ENCODE measurements at places on chromosomes 3 and 15. TPM values are rescaled to one million over a fixed set of nuclear protein-coding genes. Genes with fewer than 3 reads are reported as not detected.

DNA sequence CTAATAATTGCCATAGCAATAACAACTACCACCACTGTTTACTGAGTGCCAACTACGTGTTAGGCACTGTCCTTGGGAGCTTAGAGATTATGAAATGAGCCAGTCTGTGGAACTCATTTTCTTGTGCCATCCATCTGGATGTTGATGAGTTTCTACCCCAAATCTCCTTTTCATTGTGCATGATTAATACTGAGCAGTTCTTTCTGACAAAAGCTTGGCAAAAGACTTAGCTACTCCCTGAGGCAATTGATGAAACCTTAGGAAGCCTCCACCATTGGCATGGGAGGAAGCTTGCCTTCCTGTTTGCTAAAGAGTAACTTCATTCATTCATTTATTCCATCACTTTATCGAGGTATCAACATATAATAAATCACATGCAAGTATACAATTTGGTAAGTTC lies 39.8 kb downstream of the PRICKLE2 start:
- DNase-seq, result no peak

DNA sequence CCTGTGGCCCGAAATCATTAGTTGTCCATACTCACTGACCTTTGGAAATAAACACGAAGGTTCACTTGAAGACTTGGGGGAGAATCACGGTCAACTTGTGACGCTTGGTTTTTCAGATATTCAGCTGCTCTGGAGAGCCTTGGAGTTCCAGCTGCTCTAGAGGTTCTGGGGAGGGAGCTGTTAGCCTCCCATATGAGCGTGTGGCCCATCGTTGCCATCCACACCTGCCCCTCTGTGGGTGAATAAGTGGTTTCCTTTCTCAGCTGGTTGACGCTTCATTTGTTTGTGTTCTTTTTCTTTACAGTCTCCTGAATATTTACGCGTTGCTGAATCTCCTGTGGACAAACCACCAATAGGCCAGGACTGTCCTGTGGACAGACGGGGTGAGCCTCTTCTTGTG lies 35.6 kb downstream of the APBA2 start:
- DNase-seq, result no peak

DNA sequence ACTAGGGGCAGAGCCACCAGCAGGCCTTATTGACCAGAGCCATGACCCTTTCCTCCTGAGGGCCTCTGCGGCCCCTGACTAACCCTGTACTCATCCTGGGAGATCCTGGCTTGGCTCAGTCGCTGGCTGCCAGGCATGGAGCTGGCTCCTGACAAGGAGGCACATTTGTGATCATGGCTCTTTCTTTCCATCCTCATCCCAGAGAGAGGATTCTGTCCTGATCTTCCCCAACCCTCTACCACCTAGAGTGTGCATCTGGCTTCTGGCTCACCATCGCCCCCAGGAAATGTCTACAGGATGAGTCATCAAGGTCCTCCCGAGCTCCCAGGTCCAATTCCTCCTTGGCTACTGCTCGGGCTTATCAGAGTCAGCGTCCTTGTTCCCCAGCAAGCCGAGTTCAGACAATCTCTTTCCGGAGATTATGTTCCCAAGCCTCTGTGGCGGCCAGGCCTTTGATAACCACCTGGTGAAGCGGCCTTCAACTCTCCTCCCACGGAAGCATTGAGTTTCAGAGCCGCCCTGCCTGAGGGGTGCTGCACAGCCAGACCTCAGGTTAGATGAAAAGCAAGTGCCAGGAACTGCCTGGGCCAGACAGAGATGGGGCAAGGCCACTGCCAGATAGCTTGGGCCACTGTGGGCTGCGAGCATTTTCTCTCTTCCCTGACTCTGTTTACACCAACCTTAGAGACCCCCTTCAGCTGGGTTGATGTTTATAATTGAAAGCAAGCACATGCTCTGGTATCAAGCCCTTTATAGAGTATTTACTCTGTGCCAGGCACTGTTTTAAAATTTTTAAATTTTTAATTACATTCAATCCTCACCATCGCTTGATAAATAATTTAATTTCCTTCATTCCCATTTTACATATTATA lies 44.3 kb upstream of the MRPS22 start:
- no peak for DNase-seq

RPLP1 gene
- 2,100 TPM for polyA plus RNA-seq
